ENCODE measurements at places on chromosomes 3 and 15. TPM values are rescaled to one million over a fixed set of nuclear protein-coding genes. Genes with fewer than 3 reads are reported as not detected.

GATA2 gene
- total RNA-seq, result 2.2 TPM

USP13 gene
- total RNA-seq, result 1.5 TPM

COL6A5 gene
- 0.15 TPM for total RNA-seq

CCDC54 gene
- not detected for total RNA-seq

ATRIP gene
- 4.8 TPM for total RNA-seq

CPLX3 gene
- total RNA-seq, result not detected

SERPINI2 gene
- 0.30 TPM for total RNA-seq

- no peaks in the 10 kb centered on the region for H3K27me3 ChIP-seq
- peak; percentile 30 for DNase-seq
Observed at GRCh38 chr3:195900436-195901355, 7.7 kb downstream of the TNK2 start.

DNA sequence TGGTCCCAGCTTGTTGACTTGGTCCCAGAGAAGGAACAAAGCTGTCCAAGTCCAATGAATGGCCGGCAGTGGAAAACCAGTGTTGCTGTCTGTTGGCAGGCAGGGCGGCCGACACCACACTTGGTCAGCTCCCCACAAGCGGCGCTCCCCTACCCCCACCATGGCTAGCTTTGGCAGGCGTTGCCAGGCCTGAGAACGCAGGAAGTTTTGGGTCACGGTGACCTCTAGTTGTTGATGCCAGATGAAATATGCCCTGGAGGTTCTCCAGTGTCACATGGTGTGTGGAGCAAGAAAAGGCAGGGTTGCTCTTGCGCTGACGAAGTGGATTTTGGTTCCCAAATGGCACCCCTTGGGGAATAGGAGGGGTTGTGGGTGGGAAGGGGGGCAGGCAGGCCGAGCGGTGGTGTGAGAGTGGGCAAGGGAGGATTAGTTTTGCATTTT lies 72.7 kb upstream of the TPRG1 start:
- DNase-seq, result no peak
- no peaks in the 10 kb centered on the region for H3K27me3 ChIP-seq
- no peak overlapping the region for H3K4me3 ChIP-seq

- H3K4me3 ChIP-seq, result no peak overlapping the region
- no peak overlapping the region for H3K27ac ChIP-seq
- H3K4me1 ChIP-seq, result peaks cover 8% of the 10 kb centered on the region
- no peaks in the 10 kb centered on the region for H3K36me3 ChIP-seq
- DNase-seq, result no peak
- H3K27me3 ChIP-seq, result no peaks in the 10 kb centered on the region
Observed at GRCh38 chr3:128166971-128167453, 13.7 kb downstream of the EEFSEC start.

DNA sequence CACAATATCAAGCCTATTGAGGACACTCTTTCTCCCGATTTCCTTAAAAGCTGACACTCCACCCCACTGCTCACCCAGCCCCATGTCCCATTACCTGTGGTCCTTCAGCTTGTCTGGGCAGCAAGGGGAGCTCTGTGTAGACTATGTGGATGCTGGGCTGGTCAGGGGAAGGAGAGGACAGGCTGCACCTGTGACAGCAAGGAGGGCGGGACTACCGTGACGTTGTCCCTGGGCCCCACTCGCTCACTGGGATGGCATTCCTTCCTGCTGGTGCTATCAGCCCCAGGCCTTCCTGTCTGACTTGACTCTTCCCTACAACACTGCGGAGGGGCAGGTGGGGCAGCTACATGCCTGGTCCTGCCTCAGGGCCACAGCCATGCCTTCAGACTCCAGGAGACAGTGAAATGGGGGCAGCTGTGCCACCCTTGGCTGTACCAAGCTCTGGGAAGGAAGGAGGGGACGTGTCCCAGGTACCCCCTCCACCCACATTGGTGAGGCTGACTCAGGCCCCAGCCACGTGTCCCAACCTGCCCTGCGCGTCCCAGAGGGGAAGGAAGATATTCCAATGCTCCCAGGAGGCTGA lies at the start of gene TMEM40:
Gene TMEM40, minus strand, starts transcription at position 163 of the 583 bp plus-strand sequence. CDS start 9,427 bp downstream, outside the sequence.
- peak within 1 kb of the TSS; percentile 35 for H3K4me3 ChIP-seq
- H3K36me3 ChIP-seq, result no peaks in the 10 kb centered on the region
- H3K27ac ChIP-seq, result peak within 1 kb of the TSS; percentile 96
- H3K27me3 ChIP-seq, result no peaks in the 10 kb centered on the region
- no peak for DNase-seq

DNA sequence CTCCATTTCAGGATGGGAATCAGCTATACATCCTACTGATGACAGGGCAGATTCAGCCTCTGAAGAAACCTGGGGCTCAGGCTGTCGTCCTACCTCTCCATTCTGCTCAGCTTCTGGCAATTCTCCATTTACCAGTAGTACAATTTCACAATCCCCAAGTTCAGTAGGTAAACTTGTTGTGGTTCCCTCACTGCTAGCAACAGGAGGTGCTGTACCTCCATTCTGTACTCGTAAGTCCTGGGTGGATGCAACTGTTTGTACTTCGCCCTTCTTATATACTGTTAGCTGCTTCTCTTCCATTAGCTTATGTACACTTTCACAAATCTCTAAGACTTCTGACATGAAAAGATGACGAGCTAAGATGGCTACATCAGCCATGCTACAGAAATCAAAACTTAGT lies 11.6 kb downstream of the ZBTB11 start:
- H3K4me1 ChIP-seq, result no peaks in the 10 kb centered on the region
- H3K27ac ChIP-seq, result no peak overlapping the region
- H3K36me3 ChIP-seq, result peaks cover 97% of the 10 kb centered on the region
- DNase-seq, result no peak
- no peaks in the 10 kb centered on the region for H3K27me3 ChIP-seq
- no peak overlapping the region for H3K4me3 ChIP-seq

- H3K27me3 ChIP-seq, result no peaks in the 10 kb centered on the region
- H3K27ac ChIP-seq, result peak overlapping the region; percentile 94
- no peak overlapping the region for H3K4me3 ChIP-seq
- H3K4me1 ChIP-seq, result peaks cover 16% of the 10 kb centered on the region
- H3K36me3 ChIP-seq, result no peaks in the 10 kb centered on the region
- no peak for DNase-seq
Observed at GRCh38 chr3:48267782-48268181, 26.9 kb downstream of the ZNF589 start.

- no peak for DNase-seq
- H3K4me3 ChIP-seq, result no peak overlapping the region
- no peaks in the 10 kb centered on the region for H3K4me1 ChIP-seq
- no peaks in the 10 kb centered on the region for H3K27me3 ChIP-seq
- H3K27ac ChIP-seq, result no peak overlapping the region
Observed at GRCh38 chr3:128344052-128344735, 122.5 kb downstream of the DNAJB8 start.

- H3K4me1 ChIP-seq, result no peaks in the 10 kb centered on the region
- no peaks in the 10 kb centered on the region for H3K36me3 ChIP-seq
- no peak overlapping the region for H3K4me3 ChIP-seq
- DNase-seq, result no peak
Observed at GRCh38 chr3:144317961-144318360, 346.3 kb downstream of the DIPK2A start.

- no peak overlapping the region for H3K4me3 ChIP-seq
- H3K27ac ChIP-seq, result no peak overlapping the region
- no peaks in the 10 kb centered on the region for H3K36me3 ChIP-seq
Observed at GRCh38 chr15:37931868-37932267, 2.6 kb upstream of the TMCO5A start.

- H3K27ac ChIP-seq, result no peak overlapping the region
- H3K27me3 ChIP-seq, result peaks cover 3% of the 10 kb centered on the region
- H3K4me1 ChIP-seq, result no peaks in the 10 kb centered on the region
- no peaks in the 10 kb centered on the region for H3K36me3 ChIP-seq
- DNase-seq, result no peak
- no peak overlapping the region for H3K4me3 ChIP-seq
Observed at GRCh38 chr3:34107669-34108068, 309.2 kb downstream of the PDCD6IP start.

DNA sequence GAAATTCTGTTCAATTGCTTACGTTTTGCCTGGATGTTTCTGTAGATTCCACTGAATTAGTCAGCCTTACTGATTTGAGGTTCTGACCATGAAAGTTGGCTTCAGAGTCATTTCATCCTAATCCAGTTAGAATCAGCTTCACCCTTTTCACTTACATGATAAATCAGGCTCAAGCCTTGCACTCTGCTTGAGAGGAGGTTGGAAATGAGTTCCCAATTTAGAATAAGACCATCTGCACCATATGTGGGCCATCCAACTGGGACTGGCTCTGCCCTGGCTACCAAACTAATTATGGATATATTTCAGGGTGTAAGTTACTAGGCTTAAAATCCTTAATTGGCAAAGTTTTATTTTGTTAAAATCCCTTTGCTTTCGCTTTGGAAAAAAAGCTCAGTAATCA lies 255.7 kb downstream of the CHL1 start:
- DNase-seq, result no peak
- no peaks in the 10 kb centered on the region for H3K4me1 ChIP-seq

DNA sequence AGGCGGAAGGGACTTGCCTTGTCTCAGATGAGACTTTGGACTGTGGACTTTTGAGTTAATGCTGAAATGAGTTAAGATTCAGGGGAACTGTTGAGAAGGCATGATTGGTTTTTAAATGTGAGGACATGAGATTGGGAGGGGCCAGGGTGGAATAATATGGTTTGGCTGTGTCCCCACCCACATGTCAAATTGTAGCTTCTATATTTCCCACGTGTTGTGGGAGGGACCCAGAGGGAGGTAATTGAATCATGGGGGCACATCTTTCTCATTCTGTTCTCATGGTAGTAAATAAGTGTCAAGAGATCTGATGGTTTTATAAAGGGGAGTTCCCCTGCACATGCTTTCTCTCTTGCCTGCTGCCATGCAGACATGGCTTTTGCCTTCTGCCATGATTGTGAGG lies 89.2 kb downstream of the CGGBP1 start:
- no peaks in the 10 kb centered on the region for H3K27me3 ChIP-seq
- H3K4me1 ChIP-seq, result no peaks in the 10 kb centered on the region
- no peak overlapping the region for H3K27ac ChIP-seq
- H3K4me3 ChIP-seq, result no peak overlapping the region
- no peak for DNase-seq

- H3K4me1 ChIP-seq, result no peaks in the 10 kb centered on the region
- H3K27ac ChIP-seq, result no peak overlapping the region
- no peaks in the 10 kb centered on the region for H3K27me3 ChIP-seq
- no peak overlapping the region for H3K4me3 ChIP-seq
- peaks cover 39% of the 10 kb centered on the region for H3K36me3 ChIP-seq
Observed at GRCh38 chr15:85718271-85718971, 76.3 kb downstream of the KLHL25 start.

- H3K4me1 ChIP-seq, result peaks cover 8% of the 10 kb centered on the region
- no peaks in the 10 kb centered on the region for H3K36me3 ChIP-seq
- no peak overlapping the region for H3K27ac ChIP-seq
- no peaks in the 10 kb centered on the region for H3K27me3 ChIP-seq
- no peak overlapping the region for H3K4me3 ChIP-seq
- DNase-seq, result no peak
Observed at GRCh38 chr3:23004971-23005370, 198.2 kb upstream of the UBE2E2 start.

- H3K36me3 ChIP-seq, result no peaks in the 10 kb centered on the region
- H3K27ac ChIP-seq, result no peak overlapping the region
- H3K4me3 ChIP-seq, result no peak overlapping the region
- H3K4me1 ChIP-seq, result no peaks in the 10 kb centered on the region
Observed at GRCh38 chr3:177882124-177882648, 654.0 kb upstream of the KCNMB2 start.

DNA sequence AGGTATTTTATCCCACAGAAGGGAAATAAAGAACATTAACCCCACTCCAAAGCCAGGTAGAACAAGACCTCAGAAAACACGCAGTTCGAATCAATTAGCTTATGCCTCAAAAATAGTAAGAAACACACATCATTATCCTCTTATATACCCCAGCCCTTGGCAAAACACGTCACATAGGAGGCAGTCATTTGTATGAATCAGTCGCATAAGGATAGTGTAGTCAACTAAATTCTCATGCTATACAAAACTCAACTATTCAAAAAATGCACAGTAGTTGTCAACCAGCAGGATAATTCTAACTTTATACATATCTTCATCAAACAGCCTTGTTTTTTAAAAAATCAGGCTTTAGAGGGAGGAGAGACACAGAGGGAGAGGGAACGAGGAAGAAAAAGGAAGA lies 298.4 kb downstream of the FOXP1 start:
- no peak overlapping the region for H3K27ac ChIP-seq
- DNase-seq, result no peak
- H3K27me3 ChIP-seq, result no peaks in the 10 kb centered on the region
- no peaks in the 10 kb centered on the region for H3K4me1 ChIP-seq
- H3K36me3 ChIP-seq, result no peaks in the 10 kb centered on the region

GRCh38 chr3:73465926-73466325 lies 158.8 kb downstream of the PDZRN3 start:
- DNase-seq, result no peak
- no peaks in the 10 kb centered on the region for H3K36me3 ChIP-seq
- H3K4me1 ChIP-seq, result no peaks in the 10 kb centered on the region
- no peak overlapping the region for H3K4me3 ChIP-seq
- H3K27ac ChIP-seq, result no peak overlapping the region
- H3K27me3 ChIP-seq, result no peaks in the 10 kb centered on the region

GRCh38 chr3:152583963-152584362 lies 251.0 kb upstream of the P2RY1 start:
- no peak for DNase-seq
- H3K27me3 ChIP-seq, result no peaks in the 10 kb centered on the region
- peaks cover 8% of the 10 kb centered on the region for H3K4me1 ChIP-seq
- H3K27ac ChIP-seq, result no peak overlapping the region
- H3K36me3 ChIP-seq, result no peaks in the 10 kb centered on the region
- H3K4me3 ChIP-seq, result no peak overlapping the region

DNA sequence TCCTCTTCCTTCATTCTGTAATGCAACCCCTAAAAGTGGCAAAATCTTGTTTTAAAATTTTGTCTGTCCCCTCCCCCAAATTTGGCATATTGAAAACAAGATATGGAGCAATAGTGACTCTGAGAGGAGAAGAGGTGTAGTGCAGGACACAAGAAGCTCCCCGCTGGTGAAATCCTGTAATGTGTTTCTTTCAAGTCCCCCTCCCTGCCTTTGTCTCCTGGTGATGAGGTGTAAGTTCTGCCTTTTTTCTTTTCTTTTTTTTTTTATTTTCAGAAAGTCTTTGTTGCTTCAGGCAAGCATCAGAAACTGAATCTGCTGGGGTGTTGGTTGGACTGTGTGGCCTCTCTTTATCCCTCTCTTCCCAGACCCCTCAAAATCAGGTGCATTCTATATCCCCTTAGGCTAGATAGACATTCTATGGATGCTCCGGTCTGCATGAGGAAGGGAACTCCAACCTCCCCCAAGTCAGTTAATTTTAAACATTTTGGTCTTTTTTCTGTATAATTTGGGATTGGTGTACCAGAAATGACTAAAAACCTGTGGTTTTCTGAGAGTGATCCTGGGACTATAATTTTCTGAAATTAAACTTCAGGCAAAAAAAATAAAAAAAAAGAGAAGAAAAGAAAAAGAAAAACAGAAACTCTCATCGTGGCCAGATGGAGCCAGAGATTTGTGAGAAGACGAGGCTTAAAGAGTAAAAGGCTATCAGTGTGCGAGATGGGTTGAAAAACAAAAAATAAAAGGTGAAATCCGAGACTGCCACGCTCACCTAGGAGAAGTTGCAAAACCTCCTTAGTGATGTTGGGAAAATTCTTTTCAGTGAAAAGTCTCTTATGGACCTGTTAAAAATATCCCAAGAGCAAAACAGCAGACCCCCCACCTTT lies 21.4 kb downstream of the ACKR2 start:
- no peaks in the 10 kb centered on the region for H3K36me3 ChIP-seq
- no peak for DNase-seq
- peaks cover 13% of the 10 kb centered on the region for H3K4me1 ChIP-seq
- no peak overlapping the region for H3K27ac ChIP-seq

All from esophagus squamous epithelium (tissue), 5 donors.